Sigmoid colon (tissue), 7 donors: ENCODE measurements at places on chromosomes 11 and 22. TPM values are rescaled to one million over a fixed set of nuclear protein-coding genes. Genes with fewer than 3 reads are reported as not detected.

GRCh38 chr11:100777103-100777502 is 90.0 kb downstream of the ARHGAP42 start:
- DNase-seq = no peak

GRCh38 chr22:22703715-22704114 is 59.3 kb downstream of the GGTLC2 start:
- DNase-seq = no peak

MS4A12 gene
- total RNA-seq = not detected

OR9G1 gene
- total RNA-seq = not detected

GRCh38 chr22:41532908-41533825 is 11.1 kb downstream of the POLR3H start:
- DNase-seq = peak; percentile 87

GLYAT gene
- total RNA-seq = not detected

GRCh38 chr11:35675901-35676610 is 13.5 kb downstream of the TRIM44 start:
- DNase-seq = no peak

DNA sequence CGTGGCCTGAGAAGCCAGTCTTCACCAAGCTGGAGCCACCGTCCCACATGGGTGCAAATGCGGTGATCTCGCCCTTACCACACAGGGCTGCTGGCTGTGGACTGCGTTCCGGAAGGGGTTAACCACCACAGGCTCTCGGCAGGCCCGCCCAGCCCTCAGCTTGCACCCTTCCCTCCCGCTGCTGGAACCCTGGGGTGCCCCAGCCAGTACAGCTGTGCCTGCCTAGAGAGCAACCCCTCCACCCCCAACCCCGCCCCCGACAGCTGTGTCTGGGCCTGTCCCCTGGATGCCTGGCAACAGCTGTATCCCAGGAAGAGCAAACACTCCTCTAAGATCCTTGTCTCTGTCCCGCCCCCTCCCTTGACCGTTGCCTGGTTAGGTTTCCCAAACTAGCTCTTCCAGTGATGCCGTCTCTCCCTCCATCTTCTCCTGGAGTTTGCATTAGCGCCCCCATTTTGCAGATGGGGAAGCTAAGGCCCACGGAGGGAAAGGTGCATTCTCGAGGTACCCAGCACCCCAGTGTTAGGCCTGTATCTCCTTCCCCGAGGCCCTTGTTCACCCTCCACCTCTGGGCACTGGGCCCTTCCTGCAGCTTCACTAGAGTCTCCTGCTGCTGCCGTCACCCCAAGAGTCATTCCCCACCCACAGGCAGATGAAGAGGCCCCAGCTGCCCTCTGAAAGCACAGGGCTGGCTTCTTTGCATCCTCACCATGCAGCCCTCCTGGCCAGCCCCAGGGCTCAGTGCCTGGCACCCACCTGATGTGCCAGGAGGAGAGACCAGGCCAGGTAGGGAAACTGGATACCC is 12.6 kb upstream of the COX8A start:
- DNase-seq = peak; percentile 69

DNA sequence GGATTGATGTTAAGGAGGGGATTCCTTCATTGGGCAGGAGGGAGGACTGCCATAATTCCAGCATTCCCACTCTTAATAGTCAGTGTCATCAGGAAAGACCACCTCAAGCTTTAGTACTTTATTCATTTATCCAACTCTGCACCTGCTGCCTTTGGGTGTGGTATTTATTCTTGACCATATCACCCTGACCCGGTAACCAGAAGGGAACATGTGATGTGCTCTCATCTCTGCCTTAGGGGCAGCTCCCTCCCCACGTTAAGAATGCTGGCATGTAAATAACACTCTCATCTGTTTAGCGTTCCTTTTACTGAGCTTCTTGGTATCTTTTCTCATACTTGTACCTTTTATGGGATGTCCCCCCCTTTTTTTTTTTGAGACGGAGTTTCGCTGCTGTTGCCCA is 7.7 kb downstream of the CAT start:
- DNase-seq = no peak

TBX1 gene
- total RNA-seq = 1.7 TPM

GRCh38 chr11:64887757-64888405 is 9.5 kb upstream of the EHD1 start:
- peak; percentile 90 for DNase-seq

DNA sequence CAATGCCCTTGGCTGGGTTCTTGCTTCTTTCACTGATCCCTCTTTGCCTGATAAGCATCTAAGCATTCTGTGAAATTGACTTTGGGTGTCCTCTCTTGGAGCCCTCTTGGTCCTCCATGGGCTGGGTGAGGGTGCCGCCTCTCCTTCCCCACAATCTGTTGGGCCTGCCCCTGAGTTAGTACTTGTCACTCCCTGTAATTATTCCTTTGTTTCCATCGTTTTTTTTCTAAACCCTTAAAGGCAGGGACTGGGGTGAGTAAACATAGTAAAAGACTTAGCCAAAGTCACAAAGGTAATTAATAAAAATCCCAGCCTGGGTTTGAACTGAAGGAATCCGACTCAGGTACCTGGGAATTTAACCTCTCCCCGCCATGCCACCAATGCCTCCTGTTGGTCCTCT is 188.1 kb downstream of the MYO18B start:
- DNase-seq = no peak

- no peak for DNase-seq
Measured at GRCh38 chr11:82907371-82907770, 5.8 kb downstream of the DDIAS start.

- DNase-seq = no peak
Measured at GRCh38 chr11:68159665-68160064, 38.5 kb upstream of the CHKA start.

MAPK8IP2 gene
- total RNA-seq = 2.9 TPM

EHF gene
- not detected for total RNA-seq

MMP12 gene
- not detected for total RNA-seq

DNA sequence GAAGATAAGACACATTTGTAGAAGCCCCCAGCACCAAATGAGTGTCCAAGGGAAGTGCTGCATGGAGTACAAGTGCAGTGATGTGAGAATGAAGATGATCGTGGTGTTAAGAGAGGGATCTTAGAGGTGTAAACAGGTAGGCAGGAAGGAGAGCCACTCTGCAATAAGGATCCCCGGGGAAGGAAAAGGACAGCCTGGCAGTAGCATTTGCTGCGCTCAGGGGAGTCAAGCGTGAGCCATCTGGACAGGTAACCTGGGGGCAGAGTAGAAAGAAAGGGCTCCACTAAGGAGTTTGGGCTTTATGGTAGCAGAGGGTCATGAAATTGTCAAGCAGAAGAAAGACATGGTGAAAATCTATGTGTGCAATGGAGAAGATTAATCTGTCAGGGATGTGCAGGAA is 587.2 kb downstream of the BUD13 start:
- no peak for DNase-seq

OR52I1 gene
- total RNA-seq = not detected

DNA sequence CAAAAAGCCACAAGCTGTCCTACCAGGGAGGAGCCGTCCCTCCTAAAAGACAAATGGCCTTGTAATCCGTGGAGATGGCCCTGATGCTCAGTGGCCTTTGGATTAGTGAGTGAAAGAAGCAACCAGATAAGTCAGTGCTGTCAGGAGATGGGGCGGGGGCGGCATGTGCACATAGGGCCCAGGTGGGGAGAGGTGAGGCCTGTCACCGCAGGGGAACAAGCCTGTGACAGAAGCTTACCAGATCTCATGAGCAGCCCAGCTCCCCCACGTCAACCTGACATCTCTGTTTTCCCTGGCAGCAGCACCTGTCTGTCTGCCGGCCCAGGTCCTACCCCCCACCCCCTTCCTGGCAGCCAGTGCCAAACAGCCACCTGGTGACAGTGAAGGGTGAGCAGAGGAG is 162.6 kb downstream of the BUD13 start:
- DNase-seq = no peak

GRCh38 chr11:26708736-26709456 is 13.0 kb downstream of the SLC5A12 start:
- DNase-seq = no peak

C22orf42 gene
- not detected for total RNA-seq

HEPHL1 gene
- total RNA-seq = not detected

GGT5 gene
- total RNA-seq = 26.5 TPM

DNA sequence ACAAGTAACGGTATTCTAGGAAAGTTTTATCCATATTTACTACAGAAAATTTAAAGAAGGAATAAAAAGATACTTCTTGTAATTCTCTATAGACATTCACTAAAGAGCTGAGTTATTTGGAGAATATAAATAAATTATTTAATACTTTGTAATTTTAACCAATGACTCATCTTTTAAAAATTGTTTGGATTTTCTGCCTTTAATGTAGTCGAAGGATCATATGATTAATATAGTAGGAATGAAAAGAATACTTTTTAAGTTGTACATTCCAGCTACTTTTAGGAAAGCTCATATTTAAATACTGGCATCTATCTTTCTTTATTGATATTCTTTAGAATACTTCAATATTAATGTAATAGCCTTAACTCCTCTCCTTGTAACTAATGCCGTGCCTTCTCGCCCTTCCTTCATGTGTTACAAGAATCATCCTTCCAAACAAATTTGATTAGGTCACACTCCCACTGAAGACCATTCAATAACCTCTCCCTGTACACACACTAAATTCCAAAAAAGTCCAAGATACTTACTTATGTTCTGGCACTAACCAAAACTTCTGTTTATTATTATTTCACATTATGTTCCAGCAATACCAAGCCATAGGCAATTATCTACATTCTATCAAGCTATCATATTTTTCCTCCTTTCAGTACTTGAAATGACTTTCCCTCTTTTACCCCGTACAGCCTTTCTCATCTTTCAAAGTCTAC is 501.9 kb downstream of the CNTN5 start:
- no peak for DNase-seq

- DNase-seq = no peak
Measured at GRCh38 chr11:92423115-92424034, 198.8 kb downstream of the FAT3 start.

GRCh38 chr11:86644291-86644690 is 28.1 kb downstream of the ME3 start:
- no peak for DNase-seq

GRCh38 chr22:24391836-24392217 is 35.6 kb upstream of the ADORA2A start:
- DNase-seq = no peak

DNA sequence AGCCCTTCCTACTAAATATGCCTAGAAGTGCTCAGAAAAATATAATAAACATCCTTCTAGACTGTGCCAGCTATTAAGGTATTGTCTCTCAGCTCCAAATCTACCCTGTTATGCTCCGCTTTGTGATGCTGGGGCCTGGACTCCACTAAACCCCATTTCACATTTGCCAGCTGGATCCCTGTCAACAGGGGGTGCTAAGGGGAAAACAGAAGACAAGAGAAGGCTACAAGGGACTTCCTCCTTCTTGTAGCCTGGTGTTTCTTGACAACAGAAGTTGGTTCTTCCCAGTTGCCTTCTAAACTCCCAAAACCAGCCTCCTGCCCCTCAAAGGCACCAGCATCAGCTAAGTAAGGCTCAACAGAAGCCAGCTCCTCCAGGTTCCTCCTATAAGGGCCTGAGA is 5.2 kb downstream of the NUMA1 start:
- no peak for DNase-seq

RASL10A gene
- total RNA-seq = 1.7 TPM

ADAMTS15 gene
- total RNA-seq = 3.9 TPM

DNA sequence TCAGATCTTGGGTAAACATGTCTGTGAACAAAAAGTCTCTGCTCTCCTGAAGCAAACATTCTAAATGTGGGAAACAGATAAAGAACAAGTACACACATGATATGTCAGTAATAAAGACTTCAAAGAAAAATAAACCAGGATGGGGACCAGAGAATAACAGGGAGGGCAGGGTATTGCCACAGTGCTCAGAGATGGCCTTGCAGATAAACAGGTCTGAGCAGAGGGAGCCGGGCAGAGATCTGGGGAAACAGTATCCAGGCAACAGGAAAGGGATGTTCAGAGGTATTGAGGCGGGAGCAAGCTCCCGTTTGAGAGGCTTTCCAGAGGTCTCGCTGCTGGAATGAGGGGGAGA is 2.9 kb downstream of the CCDC86 start:
- DNase-seq = no peak

DNA sequence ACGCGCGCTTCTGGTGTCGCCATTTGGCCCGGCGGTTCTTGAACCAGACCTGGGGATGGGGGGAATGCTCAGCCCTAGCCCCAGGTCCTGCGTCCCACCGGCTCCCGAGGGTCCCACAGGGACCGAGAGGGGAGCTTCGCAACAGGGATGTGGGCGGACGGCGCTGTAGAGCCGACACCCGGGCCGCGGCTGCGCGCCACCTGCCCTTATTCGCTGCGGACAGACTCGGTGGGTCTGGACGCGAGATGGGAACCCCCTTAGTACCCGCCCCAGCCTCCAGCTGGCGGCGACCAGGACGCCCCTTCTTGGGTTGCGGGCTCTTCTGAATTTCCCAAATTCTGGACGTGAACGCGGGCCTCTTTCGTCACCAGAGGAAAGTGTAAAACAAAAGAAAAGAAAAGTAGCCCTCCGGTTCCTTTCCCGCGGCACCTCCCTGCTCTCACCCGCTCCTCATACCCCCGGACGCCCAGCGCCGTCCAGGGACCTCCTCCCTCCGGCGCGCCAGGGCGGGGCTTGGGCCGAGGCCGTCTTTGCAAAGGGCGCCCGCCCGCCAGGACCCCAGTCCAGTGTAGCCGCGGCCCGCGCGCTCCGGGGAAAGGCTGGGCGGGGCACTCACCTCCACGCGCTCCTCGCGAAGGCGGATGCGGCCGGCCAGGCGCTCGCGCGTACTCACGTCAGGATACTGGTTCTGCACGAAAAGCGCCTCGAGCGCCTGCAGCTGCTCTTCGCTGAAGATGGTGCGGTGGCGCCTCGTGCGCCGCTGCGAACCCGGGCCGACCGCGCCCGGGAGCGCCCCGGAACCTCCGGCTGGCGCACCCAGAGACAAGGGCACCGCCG is 827 bp downstream of the GSC2 start:
- no peak for DNase-seq

CHRM1 gene
- total RNA-seq = 0.55 TPM

- DNase-seq = peak; percentile 92
Measured at GRCh38 chr22:43923631-43924464, at the start of gene PNPLA3. Gene PNPLA3 (plus strand): TSS chr22:43923805. CDS start chr22:43923912, 107 bp downstream.

DNA sequence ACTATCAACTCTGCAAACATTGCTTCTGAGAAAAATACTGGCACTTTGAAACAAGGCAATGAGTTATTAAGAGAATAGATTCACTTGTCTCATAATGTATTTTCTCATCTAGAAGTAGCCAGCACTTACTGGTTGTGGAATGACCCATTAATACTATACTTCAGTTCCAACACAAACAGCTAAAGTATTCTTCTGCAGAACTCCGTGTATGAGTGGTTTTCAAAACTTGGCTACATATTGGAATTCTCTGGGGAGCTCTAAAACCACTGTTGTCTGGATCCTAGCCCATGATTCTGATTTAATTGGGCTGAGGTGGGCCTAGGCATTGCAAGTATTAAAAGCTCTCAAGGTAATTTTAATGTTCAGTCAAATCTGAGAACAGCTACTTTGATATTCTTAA is 1416.4 kb upstream of the RAG2 start:
- no peak for DNase-seq

ANKK1 gene
- total RNA-seq = not detected

YPEL1 gene
- total RNA-seq = 9.6 TPM

GRCh38 chr11:57649826-57650738 is at the start of gene YPEL4:
Gene YPEL4 (minus strand): TSS chr11:57649912. CDS start chr11:57647107, 2,805 bp downstream.
- DNase-seq = peak; percentile 84

TECTA gene
- 0.82 TPM for total RNA-seq
